ENCODE measurements at places on chromosomes 1 and 21.
A peak's percentile ranks its signal among the peaks of the same experiment; 100 is the strongest.

DNA sequence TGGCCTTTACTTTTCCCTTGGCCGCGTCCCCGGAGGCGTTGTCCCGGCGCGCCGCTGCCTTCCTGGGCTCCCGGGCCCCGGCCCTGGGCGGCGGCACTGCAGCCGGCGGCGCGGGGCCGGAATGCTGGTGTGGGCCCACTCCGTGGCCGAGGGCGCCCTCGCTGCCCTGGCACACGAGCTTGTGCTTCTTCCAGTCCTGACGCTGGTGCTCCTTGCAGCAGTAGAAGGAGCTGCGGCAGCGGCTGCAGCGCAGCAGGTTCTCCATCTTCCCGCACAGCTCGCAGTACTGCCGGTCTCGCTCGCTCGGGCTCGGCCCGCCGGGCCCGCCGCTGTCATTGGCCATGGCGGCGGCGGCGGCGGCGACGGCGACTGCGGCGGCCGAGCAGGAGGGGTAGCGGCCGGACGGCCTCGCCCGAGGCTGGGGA lies 529 bp downstream of the EGLN1 start:
- no peak for DNase-seq

DNA sequence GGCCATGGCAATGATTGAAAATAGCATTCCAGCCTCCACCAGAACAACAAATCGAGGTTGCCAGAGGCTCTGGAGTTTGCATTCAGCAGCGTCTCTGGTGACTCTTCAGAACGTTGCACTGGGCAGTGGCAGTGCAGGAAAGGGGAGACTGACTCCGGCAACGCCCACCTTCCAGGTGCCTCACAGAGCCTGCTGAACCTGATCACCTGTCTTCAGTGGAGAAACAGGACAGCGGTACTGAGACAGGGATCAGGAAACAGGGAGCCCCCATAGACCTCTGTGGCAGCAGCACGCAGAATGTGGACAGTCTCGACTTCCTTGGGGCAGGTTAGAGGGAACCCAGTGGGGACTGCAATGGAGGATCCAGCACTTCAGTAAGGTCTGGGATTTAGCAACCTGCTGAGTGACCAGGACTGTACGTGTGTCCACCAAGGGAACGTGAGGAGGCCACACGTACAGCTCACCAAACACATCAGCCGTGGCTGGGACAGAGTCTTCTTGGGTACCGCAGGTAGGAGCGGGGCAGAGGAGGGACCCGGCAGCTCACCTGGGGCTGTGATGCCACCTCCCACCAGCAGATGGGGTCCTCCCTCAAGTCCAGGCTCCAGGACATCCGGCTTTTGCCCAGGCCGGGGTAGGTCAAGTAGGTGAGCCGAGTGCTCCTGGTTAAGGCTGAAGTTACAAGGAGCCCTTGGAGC lies 128.6 kb downstream of the PRDM2 start:
- DNase-seq: no peak

DNA sequence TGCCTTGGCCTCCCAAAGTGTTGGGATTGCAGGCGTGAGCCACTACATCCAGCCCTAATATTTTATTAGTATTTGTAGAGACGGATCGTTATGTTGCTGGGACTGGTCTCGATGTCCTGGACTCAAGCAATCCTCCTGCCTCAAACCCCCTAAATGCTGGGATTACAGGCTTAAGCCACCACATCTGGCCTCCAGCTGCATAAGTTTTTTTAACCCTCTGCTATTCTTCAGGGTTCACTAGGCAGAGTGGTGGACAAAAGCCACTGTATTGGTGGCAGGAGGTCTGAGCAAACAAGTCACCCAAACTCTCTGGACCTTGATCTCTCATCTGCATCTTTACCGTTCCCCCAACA lies 10.1 kb upstream of the CLIC4 start:
- peak; percentile 3 for DNase-seq

GRCh38 chr1:998745-998994 lies 1.2 kb downstream of the HES4 start:
- no peak for DNase-seq

GRCh38 chr21:28769683-28770082 lies 223.0 kb downstream of the LTN1 start:
- DNase-seq: no peak

DNA sequence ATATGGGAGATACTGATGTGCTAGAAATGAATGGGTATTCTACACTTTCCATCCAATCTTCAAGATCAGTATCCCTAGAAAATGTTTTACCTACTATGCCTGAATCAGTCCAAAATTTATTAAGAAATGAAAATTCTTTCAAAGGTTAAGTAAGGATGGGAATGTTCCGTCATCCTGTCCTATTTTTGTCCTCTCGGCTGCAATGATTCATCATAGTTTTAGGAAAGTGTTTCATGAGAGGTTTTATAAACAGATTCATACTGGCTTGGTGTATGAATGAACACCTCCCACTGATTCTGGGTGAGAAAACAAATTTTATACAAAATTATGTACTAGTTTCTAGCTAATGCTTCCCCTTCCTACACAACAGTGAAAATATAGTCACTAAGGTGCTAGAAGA lies 504.6 kb upstream of the NR5A2 start:
- DNase-seq: no peak

- DNase-seq: no peak
These were observed 26.6 kb downstream of the IL6R start for GRCh38 chr1:154431586-154432373.

- DNase-seq: no peak
These were observed 54.7 kb upstream of the GPR88 start for GRCh38 chr1:100483230-100483629.

GRCh38 chr1:179038528-179039281 lies 13.0 kb downstream of the FAM20B start:
- DNase-seq: no peak

DNA sequence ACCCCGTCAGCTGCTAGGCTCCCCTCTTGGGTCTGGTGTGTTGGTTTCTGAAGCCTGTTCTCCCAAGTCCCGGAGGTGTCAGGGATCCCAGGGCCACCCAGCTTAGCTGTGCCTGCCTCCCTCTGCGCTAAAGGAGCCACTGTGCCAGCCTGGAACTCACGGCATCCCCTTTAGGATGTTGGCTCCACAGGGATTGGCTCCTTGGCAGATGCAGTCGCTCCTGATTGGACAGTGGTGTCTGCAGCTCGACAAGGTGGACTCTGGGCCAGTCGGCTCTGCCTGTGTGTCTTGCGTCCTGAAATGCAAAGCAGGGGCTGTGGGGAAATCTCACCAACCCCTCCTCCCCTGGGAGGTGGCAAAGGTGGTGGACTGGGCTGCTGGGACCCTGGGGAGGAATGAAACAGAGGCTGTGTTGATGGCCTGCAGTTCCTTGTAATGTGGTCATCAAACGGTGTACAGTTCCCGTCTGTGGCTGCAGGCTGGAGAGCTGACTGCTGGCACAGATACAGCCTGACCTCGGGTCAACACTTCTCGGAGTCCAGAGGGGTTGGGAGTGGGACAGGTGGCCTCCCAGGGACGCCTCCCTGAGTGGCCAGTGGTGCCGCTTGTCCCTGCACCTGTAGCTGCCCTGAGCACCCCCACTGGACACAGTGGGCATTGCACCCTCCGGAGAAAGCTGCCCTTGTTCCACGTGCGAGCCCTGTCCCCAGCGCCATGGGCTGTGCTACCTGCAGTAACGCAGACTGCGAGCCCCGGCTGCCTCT lies 11.5 kb upstream of the KCNAB2 start:
- peak; percentile 72 for DNase-seq

DNA sequence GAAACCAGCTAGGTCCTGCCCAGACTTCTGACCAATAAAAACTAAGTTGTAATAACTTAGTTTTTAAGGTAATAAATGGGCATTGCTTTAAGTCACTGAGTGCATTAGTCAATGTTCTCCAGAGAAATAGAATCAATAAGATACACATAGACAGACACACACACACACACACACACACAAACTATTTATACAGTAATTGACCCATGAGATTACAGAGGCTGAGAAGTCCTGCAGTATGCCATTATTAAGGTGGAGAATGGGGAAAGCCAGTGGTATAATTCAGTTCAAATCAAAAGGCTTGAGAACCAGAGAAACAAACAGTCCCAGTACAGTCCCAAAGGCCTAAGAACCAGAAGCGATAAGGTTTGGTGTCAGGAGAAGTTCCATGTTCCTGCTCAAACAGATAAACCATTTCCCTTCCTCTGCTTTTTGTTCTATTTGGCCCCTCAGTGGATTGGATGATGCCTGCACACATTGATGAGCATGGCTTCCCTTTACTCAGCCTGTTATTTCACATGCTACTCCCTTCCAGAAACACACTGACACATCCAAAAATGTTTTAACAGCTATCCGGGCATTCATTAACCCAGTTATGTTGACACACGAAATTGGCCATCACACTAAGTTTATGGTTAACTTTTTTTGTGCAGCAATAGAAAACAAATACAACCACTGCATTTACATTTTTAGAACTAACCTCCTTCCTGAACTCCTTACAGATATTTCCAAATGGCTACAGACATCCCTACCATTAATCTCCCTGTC lies 828.2 kb upstream of the NCAM2 start:
- DNase-seq: no peak

DNA sequence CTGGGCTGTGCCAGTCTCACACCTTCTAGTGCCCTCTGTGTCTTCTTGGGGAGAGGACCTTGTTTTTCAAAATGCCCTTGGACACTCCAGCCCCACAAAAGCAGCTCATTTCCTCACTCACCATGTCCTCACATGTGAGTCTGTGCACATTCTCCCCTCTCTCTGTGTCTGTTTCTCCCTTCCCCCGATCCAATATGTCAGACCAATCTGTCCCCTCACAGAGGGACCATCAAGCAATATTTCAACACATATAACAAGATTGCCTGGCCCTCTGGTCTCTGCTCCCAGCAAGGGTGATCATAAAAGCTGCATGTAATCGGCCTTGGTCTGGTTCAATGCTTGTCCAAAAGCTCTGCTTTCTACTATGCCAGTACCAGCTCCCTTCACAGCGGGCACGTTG lies 261.2 kb downstream of the MATN1 start:
- DNase-seq: no peak

- peak; percentile 93 for DNase-seq
These were observed at the start of gene VPS13D for GRCh38 chr1:12229835-12230548. VPS13D (plus strand) TSS chr1:12230030; CDS start chr1:12234267, 4,237 bp downstream.

DNA sequence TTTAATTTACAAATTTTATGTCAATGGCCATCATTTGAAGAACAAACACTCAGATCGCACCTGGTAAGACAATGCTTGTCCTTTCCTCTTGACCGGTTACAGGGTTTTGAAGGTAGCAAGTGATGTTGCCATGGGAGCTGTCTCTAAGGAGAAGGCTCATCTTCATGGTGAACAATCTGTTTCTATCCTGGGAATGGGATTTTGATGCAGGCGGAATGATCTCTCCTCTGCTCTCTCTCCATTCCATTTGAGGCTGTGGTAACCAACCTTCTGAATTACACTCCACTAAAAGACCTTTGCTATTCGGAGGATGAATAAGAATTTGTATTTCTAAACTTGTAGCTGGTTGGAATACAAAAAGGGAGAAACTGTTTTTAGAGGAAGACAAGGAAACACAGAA lies 57.9 kb upstream of the SLC5A9 start:
- no peak for DNase-seq

DNA sequence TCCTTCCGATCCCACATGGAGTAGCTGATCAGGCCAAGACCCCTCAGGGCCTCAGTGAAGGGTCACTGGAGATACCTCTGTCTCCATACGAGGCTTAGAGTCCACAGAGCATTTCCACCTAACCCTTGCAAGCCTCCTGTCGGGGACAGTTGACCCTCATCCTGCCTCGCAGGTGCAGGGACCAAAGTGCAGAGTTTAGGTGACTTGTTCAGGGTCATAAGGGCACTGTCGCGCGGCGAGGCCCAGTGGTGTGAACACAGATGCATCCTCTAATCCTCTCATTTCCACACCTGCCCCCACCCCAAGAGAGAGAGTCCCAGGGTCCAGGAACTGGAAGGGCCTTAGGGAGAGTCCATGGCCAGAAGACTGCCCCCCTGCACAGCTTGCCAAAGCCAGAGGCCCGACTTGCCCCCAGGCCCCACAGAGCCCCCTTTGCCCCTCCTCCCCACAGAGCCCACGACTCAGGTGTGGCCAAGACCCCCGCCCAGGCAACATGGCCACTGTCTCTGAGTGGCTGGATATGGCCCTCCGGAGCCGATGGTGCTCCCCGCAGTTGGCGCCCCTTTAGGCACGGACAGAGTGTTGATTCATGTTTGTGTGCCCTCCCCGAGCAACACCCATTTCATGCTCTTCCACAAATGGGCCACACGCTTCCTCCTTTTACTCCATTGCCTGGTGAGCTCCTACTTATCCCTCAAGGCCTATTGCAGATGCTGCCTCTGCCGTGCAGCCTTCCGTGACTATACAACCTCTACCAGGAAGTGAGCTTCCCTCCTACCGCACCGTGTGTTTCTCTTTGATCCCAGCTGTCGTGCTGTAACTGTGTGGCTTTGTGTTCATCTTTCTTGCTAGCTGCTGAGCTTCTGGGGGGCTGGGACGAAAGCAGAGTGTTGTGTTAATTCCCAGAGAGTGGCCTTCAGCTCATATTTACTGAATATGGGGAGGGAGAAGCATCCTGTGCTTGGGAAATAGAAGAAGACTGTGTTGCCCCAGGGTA lies 1.7 kb downstream of the TRPM2 start:
- DNase-seq: no peak

- no peak for DNase-seq
These were observed 276.9 kb downstream of the MATN1 start for GRCh38 chr1:30446508-30446907.

GRCh38 chr1:66339944-66340343 lies 194.0 kb upstream of the SGIP1 start:
- no peak for DNase-seq

GRCh38 chr1:151940541-151940940 lies 31.2 kb upstream of the THEM4 start:
- no peak for DNase-seq

GRCh38 chr1:216847397-216848036 lies 124.3 kb upstream of the ESRRG start:
- DNase-seq: no peak

GRCh38 chr1:51285055-51285454 lies 45.3 kb downstream of the TTC39A start:
- DNase-seq: no peak

GRCh38 chr1:67332653-67333529 lies 25.2 kb downstream of the IL12RB2 start:
- no peak for DNase-seq

- DNase-seq: no peak
These were observed 15.7 kb upstream of the RCAN1 start for GRCh38 chr21:34630536-34631143.

- no peak for DNase-seq
These were observed 43.4 kb downstream of the URB1 start for GRCh38 chr21:32349333-32349944.

All from Right ventricle myocardium superior (tissue), 1 donor.